ENCODE measurements at places on chromosomes 13 and 19.

GRCh38 chr13:93060144-93060543 lies 166.5 kb upstream of the GPC6 start:
- no peak for DNase-seq

DNA sequence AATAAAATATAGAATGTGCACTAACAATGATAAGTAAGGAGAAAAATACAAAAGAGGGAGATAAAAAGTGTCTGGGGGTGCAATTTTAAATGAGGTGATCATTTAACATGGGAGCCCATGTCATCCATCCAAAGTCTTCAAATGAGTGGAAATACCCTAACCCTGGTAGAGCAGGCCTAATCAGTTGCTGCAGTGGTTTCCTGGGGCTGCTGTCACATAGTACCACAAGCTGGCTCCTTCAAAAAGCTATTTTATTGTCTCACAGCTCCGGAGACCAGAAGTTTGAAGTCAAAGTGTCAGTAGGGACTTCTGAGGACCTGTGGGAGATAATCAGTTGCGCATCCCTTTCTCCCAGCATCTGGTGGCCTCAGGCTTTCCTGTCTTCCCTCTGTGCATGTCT lies 717.9 kb downstream of the DIAPH3 start:
- DNase-seq, result no peak

DNA sequence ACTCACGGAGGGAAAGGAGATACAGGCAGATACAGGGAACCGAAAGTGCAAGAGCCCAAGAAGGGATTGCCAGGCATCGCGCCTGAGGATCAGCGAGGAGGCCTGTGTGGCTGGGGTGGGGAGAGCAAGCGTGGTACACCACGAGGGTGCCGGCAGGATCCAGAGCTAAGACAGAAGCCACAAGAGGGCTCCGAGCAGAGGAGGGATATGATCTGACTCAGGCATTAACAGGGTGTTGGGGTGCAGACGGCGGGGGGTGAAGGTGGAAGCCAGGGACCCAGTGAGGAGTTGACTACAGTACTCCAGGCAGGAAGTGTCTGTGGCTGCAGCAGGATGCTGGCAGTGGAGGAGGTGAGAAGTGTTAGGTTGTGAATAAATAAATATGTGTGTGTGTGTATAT lies 5.4 kb upstream of the PPP1R37 start:
- peak; percentile 29 for DNase-seq

DNA sequence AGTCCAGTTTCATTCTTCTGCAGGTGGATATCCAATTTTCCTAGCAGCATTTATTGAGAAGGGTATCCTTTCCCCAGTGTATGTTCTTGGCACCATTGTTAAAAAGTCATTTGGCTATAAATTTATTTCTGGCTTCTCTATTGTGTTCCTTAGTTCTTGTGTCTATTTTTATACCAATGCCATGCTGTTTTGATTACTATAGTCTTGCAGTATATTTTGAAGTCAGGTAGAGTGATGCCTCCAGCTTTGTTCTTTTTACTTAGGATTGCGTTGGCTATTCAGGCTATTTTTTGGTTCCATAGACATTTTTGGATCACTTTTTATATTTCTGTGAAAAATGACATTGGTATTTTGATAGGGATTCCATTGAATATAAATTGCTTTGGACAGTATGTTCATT lies 71.7 kb upstream of the MLNR start:
- no peak for DNase-seq

DNA sequence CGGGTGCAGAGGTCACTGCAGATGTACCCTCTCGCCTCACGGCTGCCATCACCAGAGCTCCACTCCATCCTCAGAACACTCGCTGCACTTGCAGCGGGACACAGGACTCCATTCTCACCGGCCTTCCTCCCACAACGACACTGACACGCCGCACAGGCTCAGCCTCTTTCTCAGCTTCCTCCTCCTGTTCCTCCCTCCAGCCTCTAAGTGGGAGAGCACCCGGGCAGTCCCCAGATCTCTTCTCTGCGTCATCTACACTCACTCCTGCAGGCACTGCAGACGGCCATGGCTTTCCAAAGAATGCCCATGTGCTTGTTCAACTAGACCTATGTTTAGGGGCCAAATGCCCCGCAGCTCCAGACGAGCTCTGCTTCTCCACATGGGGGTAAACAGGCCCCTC lies 14.3 kb upstream of the FKRP start:
- no peak for DNase-seq

DNA sequence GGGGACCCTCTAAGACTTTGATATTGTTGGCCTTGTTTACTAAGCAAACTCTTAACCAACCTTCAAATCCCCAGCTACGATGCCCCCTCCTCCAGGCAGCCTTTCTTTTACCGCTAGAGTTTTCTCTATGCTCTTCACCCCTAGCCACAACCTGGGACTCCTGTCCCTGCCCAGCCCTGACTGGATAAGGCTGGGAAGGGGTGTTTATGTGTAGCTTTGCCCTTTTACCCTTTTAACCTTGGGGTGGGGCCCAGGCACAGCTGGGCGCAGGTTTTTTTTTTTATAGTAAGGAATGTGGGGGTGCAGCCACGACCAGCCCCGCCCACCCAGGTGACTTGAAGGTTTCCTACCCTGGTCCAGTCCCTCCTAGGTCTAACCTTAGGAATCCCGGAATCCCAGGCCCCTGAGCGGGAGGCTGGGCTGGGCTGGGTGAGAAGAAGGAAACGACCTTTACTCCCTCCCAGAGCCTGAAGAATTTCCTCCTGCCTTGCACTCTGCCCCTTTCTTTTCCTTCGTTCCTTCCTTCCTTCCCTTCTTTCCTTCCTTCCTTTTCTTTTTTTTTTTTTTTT lies 12.2 kb downstream of the TJP3 start:
- DNase-seq, result no peak

DNA sequence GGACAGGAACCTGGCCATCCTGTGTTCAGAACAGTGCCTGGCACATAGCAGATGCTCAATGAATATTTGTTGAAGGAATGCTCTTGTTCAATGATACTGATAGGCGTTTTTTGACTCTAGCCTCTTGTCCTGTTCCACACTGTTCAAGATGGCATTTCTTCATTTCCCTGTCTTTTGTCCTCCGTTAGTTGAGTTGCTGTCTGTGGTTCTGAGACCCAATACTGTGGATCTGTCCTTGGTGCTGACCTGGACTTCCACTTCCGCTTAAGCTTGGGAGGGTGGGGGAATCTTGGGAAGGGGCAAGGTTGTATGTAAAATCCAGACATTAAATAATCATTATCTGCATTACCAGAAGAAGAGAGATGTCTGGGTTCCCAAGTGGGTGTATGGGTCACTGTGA lies 8.3 kb upstream of the KCNN4 start:
- no peak for DNase-seq

GRCh38 chr19:15836330-15837220 lies 21.1 kb upstream of the OR10H1 start:
- peak; percentile 89 for DNase-seq

GRCh38 chr13:95571941-95572340 lies 19.4 kb downstream of the CLDN10 start:
- no peak for DNase-seq

GRCh38 chr13:85833921-85834320 lies 34.7 kb upstream of the SLITRK6 start:
- no peak for DNase-seq

- no peak for DNase-seq
Observed at GRCh38 chr19:44623626-44624025, 10.3 kb downstream of the IGSF23 start.

- no peak for DNase-seq
Observed at GRCh38 chr13:65292488-65292901, 1937.6 kb downstream of the PCDH9 start.

GRCh38 chr19:16446724-16447368 lies 24.9 kb downstream of the EPS15L1 start:
- DNase-seq, result no peak

- no peak for DNase-seq
Observed at GRCh38 chr19:49946415-49946814, 14.6 kb downstream of the SIGLEC11 start.

- DNase-seq, result no peak
Observed at GRCh38 chr19:31570718-31571117, 221.5 kb upstream of the TSHZ3 start.

- DNase-seq, result no peak
Observed at GRCh38 chr19:46555628-46556280, 45.4 kb upstream of the CALM3 start.

DNA sequence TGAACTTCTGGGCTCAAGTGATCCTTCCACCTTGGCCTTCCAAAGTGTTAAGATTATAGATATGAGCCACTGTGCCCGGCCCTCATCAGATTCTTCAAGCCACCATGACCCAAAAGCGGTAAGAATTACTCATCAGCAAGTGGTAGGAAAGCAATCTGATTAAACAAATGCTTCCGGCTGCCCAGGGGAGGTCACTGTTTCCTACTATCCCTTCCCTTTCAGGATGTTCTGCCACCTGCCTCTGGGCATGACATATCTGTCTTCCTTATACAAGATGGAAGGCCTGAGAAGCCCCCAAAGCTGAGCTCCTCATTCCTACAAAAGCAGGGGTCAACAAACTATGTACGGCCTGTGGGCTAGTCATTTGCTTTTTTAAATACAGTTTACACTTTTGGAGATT lies 7.0 kb downstream of the ABHD8 start:
- DNase-seq, result no peak

- DNase-seq, result no peak
Observed at GRCh38 chr19:8571006-8571411, 6.2 kb downstream of the MYO1F start.

GRCh38 chr19:52099497-52100138 lies 4.1 kb upstream of the ZNF841 start:
- DNase-seq, result no peak

DNA sequence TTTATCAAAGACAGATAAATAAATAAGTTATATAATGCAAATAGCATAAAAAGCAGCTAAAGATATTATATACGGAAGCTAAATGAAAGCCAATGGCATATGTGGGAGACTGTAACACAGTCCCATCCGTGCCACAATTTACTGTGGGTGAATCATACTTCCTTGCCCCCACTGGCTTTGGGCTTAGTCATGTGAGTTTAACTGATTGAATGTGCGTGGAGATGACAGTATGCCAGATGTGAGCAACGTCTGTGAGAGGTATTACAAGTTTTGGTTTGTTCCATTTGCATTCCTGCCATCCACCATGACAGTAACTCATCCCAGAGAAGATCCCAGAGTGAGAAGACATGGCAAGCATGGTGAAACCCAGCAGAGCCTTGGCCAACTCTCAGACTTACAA lies 340.0 kb downstream of the SUCLA2 start:
- no peak for DNase-seq

DNA sequence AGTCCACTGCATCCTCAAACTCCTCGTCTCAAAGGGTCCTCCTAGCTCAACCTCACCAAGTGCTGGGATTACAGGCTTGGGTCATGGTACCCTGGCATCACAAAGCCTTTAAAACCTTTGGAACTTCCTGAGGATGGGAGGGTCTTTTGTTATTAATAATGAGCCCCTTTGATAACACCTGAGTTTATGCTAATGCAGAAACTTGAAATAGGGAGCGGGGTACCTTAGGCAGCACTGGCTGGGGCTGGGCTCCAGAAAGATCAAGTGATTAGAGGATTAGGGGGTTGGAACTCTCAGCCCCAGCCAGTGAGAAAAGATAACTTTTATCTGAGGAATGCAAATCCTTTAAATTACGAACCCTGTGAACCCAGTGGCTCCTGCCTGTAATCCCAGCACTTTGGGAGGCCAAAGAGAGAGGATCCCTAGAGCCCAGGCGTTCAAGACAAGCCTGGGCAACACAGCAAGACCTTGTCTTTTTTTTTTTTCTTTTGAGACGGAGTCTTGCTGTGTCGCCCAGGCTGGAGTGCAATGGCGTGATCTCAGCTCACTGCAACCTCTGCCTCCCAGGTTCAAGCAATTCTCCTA lies 9.3 kb upstream of the PSPC1 start:
- DNase-seq, result no peak

GRCh38 chr13:113741191-113741668 lies 17.8 kb upstream of the TMEM255B start:
- no peak for DNase-seq

- no peak for DNase-seq
Observed at GRCh38 chr19:2371656-2372055, 11.6 kb downstream of the TMPRSS9 start.

DNA sequence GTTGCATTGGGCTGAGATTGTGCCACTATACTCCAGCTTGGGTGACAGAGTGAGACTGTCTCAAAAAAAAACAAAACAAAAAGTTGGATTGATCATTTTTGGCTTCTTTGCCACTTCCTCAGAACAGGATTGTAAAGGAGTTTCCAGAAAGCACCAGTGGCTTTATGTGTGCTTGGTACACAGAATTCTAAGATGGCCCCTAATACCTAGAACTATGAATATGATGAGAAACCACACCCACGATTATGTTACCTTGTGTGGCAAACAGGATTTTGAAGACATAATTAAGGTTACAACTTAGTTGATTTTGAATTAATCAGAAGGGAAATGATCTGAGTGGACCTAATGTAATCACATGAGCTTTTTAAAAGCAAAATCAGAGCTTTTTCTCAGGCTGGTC lies 26.5 kb downstream of the CEACAM1 start:
- no peak for DNase-seq

DNA sequence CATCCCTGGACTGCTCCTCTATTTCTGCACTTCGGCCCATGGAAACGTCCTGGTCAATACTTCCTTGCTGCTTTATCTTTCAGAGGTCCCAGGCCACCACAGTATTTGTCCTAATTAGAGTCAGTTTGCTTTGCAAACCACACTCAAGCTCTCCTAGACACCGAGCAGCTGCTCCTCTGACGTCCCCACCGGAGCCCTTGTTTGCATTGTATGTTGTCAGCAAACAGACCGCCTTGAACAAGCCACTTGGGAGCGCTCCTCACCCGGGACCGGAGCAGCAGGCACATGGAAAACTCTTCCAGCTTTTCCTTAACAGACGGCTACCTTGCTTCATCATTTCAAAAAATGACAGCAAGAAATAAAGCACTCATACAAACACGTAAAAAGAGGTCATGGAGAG lies 51.5 kb upstream of the GTF3A start:
- DNase-seq, result no peak

DNA sequence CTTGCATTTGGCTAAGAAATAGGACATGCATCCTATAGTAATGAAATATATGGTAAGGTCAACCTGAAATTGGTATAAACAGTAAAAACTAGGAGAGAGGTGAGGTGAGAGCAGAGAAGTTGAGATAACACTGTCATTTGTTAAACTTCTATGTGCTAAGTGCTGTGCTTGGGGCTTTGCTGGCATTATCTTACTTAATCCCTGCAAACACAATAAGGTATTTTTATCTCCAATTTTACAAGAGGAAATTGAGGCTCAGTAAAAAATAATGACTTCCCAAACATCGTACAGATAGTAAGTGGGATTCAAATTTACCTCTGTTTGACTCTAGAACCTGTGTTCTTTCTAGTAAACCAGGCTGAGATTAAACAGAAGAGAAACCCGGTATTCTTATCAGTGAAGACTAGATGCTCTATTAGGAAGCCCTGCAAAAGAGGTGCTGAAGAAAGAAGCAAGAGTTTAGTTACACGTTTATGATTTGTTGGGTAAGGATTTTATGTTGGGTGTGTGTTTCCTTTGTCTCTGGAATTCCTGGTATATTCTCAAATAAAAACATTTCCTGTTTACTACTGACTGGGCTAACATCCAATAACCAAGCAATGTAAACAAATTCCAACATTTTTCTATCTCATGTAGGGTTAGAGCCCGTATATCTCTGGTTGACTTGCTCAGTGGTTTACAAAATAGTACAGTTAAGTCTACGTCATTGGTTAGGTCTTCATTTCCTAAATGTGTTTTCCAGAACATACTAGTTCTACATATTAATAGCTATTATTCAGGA lies 137.3 kb upstream of the FNDC3A start:
- no peak for DNase-seq

GRCh38 chr13:37085606-37086005 lies 19.9 kb downstream of the CSNK1A1L start:
- no peak for DNase-seq
